Activated T-helper 1 cell treated with anti-CD3 and anti-CD28 coated beads, Interleukin-2, amount 50 U/mL, for 16 hours (primary cell): ENCODE measurements at places on chromosomes 12 and 14.
A peak's percentile ranks its signal among the peaks of the same experiment; 100 is the strongest.

DNA sequence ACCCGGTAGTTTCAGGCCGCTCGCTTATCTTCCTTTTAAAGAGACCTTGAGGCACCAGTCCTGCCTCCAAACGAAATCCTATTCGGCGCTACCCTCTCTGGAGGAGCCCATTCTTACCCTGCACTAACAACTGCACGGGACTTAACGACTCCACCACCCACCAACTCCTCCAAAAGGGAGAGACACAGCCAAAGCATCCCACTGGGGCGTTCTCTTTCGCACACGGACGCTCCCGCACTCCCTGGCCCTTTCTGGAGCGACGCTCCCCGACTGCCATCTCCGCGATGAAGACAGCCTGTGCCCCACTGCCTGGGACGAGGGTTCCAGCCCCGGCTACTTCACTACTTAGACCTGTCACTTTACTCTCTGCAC, 650 bp downstream of the GALC start:
- no peak for DNase-seq

- no peak for DNase-seq
These were observed 50.7 kb downstream of the TMTC1 start for GRCh38 chr12:29733060-29733459.

DNA sequence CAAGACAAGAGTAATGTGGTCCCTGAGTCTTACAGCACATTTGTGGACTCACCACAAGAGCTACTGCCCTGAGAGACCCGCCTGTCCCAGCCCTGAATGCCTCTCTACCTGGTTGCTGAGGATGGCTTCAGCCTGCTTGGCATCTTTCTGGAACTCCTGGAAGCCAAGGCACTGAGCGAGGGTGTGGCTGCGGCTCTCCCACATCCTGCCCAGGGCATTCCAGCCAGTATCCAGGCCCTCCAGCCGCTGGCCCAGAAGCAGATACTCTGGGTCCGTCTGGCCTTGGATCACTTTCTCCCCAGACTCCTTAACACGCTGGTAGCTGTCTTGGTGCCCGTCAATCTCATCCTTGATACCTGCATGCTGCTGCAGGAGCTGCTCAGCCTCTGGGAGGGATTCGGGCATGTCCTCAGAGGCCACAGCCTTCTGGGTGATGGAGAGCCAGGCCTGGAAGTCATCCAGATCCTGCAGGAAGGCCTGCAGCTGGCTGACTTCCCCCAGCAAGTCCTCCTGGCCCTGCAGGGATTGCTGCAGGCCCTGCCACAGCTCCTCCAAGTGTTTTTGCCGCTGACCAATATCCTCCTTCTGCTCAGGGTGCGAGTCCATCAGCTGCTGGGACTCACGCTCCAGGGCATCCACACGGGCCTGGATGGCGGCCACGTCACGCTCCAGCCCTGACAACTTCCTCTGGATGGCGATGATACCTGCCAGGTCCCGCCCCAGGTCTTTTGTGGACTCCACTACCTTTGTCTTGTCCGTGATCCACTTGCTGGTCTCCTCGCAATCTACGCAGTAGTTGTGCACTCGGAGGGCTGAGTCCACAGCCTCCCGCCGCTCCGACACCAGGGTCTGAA, 82.3 kb downstream of the PLEKHG3 start:
- DNase-seq, result no peak

DNA sequence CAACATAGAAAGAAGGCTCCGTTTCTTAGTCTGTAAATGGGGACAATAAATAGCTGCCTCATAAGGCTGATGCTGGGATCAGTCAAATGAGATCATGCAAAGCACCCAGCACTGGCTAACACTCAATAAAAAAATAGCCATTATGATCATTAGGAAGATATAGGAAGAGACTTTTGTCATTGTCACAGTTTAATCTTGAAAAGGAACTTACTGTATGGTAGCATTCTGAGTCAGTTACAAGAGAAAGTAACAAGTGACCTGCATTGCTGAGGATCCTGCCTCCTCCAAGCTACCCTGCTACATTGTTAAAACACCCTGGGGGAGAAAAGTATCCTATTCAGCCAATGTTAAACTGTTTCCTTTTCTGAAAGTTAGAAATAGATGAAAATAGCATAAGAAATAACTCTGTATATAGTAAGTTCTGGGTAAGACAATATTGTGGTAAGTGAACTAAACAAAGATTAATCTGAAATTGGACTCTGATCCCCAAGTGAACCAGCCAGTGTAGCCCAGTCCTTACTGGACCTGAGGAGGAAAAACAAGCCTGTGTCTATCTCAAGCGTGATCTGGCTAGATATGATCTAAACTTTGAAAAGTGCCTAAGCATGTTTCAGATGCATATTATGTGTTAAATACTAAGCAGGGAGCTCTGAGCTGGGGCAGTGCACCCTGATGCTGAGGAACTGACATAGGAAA, 3.6 kb upstream of the NUDT4 start:
- no peak for DNase-seq

GRCh38 chr14:19800282-19801117, 3.1 kb upstream of the OR4N2 start:
- DNase-seq, result no peak

DNA sequence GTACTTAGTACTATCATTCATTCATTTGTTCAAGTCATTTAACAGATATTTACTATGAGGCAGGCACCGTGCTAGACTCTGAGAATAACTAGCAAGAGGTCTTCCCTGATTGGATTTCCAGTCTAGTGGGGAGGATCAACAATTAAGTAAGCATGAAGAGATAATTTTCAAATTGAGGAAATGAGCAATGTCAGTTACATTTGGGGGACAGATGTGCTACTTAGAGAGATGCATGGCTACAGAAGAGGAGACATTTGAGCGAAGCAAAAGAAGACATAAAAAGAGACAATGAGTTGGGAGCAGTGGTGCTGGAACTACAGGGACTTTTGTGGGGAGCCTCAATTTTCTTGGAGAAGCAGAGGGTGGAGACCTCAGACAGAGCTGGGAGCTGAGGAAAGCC, 7.7 kb downstream of the KCNA5 start:
- no peak for DNase-seq

DNA sequence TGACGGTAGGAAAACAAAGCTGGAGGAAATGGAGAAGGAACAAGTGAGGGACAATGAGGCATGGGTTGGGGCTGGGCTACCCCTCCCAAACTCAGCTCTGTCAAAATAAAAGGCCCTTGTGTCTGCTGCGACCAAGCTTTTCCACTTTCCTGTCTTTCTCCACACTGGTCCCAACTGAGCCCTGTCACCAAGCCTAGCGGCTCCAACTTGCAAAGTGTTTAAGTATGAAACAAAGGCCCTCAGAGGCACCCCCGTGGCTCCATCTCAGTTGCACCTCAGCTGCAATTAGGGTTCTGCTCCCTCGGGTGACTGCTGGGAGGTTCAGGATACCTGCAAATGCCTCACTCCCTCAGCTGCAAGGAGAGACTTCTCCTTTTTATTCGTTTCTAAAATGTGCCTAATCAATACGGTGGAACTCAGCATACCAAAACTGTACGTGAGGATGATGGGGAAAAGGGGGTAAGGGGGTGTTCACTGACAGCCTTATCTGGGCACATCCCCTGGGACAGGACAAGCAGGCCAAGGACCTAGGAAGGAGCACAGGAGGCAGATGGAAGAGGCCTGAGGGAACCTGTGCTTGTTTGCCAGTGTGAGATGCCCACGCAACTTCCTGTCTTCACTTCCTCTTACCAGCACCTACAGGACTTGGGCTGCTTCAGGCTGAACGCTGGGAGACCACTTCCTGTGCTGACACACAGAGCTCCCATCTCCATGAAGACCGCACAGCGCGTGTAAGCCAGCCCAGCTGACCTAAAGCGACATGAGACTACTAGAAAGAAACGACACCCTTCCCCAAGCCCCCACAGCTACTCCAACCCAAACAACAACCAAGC, 8.9 kb downstream of the VAMP1 start:
- DNase-seq, result peak; percentile 58

DNA sequence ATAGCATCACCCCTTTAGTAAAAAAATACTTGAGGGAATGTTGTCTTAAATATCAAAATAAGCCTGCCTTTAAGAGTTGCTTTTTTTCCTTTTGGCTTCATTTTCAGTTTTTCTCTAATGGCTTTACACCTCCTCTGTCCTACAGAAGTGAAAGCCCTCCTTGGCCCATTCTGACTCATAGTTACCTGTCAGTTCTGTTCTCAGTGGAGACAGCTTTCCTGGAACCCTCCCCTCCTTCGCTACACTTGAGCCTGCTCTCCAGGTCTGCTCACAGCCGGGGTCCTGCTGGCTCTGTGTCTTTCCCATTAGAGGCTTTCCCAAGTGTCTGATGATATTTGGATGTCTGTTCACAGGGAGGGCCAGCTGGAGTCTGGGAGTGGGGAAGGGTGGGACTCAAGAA, 84.0 kb downstream of the PELI2 start:
- no peak for DNase-seq

DNA sequence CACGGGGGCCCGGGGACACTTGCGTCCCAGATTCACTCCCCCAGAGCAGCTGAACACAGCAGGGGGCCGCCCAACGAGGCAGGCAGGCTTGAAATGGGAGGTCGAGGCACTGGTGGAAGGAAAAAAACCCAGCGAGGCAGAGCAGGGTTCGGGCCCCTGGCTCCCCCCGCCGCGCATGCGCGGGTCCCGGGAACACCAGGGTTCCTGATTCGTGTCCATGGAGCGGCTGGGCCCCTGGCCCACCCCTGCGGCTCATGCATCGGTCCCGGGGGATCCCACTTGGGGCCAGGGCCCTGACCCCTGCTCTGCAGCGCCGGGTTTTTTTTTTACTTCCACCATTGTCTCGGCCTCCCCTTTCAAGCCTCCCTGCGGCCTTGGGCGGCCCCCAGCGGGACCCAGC, 321.5 kb downstream of the ALG10 start:
- no peak for DNase-seq

DNA sequence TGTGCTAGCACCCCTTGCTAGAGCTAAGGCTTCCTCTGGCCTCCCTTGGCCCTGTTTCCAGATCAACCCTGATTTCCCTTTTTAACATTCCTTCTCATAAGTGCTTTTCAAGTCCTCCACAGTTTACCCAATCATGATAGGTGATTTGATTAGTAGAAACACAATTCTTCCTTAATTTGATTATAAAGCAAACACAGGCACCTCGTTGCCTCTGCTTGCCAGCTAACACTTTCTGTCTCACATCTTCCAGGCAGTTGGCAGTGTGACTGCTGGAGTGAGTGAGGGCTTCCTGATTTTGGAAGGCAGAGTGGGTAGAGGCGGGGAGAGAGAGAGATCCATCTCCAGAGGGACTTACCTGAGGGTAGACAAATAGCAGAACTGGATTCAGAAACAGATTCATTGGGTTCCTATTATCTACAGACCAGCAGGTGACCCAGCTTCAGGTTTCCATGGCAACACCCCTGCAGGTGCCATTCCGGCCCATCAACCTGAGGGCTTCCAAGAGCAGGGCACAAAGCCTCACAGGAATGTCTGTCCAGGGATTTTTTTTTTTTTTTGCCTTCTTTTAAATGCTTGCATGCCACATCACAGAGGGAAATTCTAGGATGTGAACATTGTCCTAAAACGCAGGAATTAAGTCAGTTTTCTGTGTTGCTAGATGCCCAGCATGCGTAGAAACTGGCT, 77.7 kb downstream of the PLXNC1 start:
- no peak for DNase-seq

DNA sequence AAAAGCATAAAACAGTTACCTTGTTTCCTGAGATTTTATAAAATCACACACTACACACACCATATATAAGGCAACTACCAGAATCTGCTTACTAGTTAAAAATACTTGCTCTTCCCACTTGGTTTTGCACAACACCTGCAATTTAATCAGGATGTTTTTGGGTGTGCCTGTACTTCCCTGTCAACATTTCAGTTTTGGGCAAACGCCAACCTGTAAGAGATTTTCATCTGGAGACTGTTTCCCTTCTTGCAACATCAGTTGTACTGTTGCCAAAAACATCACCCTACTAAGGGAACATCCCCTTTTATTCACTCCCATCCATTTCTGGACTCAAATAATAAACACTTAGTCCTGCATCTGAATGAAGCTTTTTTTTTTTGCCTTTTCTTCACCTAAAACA, 172.3 kb downstream of the DUSP6 start:
- no peak for DNase-seq

GRCh38 chr14:23358553-23359166, 6.0 kb upstream of the SLC22A17 start:
- no peak for DNase-seq

GRCh38 chr12:31353750-31354708, 28.1 kb upstream of the SINHCAF start:
- DNase-seq, result no peak

DNA sequence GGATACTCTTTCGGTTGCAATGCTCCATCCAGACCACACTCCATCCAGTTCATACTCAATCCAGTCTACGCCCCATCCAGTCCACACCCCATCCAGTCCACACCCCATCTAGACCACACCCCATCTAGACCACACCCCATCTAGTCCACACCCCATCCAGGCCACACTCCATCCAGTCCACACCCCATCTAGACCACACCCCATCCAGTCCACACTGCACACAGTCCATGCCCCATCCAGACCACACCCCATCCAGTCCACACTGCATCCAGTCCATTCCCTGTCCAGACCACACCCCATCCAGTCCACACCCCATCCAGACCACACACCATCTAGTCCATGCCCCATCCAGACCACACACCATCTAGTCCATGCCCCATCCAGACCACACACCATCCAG, 116.0 kb upstream of the RTL1 start:
- no peak for DNase-seq

GRCh38 chr12:47145188-47145587, 65.4 kb upstream of the AMIGO2 start:
- DNase-seq, result no peak

GRCh38 chr12:23830210-23830609, 119.3 kb downstream of the SOX5 start:
- DNase-seq, result no peak

DNA sequence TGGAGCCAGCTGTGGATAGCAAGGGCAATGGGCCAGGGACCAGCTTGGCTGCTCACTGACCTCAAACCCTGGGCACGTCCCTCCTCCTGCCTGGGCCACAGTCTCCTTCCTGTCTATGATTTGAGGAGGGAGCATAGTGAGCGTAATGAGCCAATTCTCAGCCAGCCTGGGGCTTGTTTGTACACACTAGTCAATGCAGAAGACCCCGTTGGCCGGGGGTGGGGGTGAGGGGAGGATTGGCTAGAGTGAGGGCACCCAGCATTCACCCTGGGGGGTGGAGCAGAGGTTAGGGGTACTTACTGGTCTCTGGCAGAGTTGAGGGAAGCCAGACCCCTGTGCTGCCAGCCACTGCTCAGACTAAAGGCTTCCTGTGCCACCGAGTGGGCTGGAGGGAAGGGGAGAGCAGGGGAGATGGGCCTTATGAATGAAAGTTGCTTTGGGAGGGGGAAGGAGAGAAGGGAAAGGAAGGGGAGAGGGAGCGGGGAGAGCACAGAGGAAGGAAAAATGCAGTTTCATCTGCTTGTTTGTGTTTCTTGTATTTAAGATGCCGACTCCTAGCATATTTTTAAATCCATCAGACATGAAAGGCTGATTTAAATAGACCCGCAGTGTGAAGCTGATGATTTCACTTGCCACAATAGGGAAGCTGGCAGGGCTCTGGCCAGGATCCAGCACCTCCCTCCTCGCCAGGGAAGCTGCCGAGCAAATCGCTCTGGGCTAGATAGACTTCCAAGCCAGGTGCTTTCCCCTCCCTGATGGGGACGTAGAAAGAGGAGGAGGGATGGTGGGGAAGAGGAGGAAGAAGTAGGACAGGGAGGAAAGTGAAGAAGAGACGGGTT, 114.0 kb downstream of the PRMT8 start:
- no peak for DNase-seq
